ENCODE measurements at places on chromosomes 5 and 9. TPM values are rescaled to one million over a fixed set of nuclear protein-coding genes. Genes with fewer than 3 reads are reported as not detected.

GRCh38 chr5:9431496-9432258, 114.2 kb downstream of the SEMA5A start:
- H3K27me3 ChIP-seq = no peaks in the 10 kb centered on the region
- no peak overlapping the region for H3K4me3 ChIP-seq
- H3K27ac ChIP-seq = no peak overlapping the region
- H3K36me3 ChIP-seq = no peaks in the 10 kb centered on the region

DNA sequence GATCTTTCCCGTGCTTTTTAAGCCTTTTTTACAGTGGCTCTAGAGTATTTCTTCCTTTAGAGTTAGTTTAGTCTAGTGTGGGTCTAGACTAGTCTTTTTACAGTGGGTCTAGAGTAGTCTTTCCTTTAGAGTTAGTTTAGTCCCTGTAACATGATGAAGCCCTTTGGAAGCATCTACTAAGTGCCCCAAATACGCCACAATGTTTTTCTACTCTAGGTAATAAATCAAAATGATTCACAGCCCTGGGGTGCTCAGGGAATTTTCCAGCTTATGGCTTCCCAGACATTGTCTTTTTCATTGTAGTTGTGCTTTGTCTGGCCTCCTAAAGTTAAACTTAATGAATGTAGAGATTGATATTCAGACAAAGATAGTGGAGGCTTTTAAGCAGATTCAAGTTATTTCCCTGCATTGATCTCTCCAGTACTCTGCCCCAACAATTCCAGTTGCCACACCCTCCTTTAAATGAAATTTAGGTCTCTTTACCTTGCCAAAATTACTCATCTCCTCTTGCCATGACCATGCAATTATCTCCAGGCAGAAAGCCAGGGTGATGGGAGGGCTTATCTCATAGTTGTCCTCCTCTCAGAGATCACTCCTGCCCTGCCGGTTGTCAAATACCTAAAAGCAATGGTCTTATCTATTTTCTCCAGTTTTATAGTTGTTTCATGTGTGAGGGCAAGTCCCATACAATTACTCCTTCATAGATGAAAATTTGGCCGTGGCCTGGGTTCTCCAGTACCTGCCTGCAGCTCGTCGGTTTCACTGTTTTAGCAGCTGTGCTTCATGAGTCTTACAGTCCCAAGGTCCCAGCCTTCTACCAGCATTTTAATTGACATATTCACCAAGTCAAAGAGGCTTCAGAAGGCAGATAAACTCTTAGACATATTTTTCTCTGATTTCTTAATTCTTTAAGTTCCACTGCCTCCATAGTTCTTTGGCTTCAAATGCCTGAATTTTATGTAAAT, 794.0 kb upstream of the COX7C start:
- no peak overlapping the region for H3K4me3 ChIP-seq
- no peak for DNase-seq
- H3K4me1 ChIP-seq = no peaks in the 10 kb centered on the region
- H3K36me3 ChIP-seq = no peaks in the 10 kb centered on the region
- no peaks in the 10 kb centered on the region for H3K27me3 ChIP-seq
- no peak overlapping the region for H3K27ac ChIP-seq

- no peak overlapping the region for H3K4me3 ChIP-seq
- DNase-seq = no peak
- peaks cover 17% of the 10 kb centered on the region for H3K4me1 ChIP-seq
These were observed 4.2 kb downstream of the WWC1 start for GRCh38 chr5:168295574-168296201.

- no peak overlapping the region for H3K4me3 ChIP-seq
- H3K36me3 ChIP-seq = peaks cover 4% of the 10 kb centered on the region
- no peaks in the 10 kb centered on the region for H3K27me3 ChIP-seq
- peaks cover 31% of the 10 kb centered on the region for H3K4me1 ChIP-seq
These were observed 6.2 kb downstream of the GZMA start for GRCh38 chr5:55108661-55109060.

DNA sequence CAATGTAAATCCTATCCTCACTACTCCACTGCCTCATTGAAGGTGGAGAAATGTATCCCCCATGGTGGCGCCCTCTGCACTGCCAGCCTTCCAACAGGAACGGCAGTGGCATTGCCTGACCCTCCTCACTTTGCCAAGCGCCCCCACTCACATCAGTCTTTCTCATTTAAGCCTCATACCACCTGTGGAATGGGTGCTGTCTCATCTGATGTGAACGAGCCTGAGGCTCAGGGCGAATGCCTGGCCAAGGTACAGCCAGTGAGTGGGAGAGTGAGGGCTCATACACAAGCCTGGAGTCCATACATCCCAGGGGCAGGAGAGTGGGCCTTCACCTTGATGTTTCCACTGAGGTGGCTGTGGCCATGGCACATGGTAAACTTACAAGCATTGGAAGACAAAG, 10.3 kb downstream of the F2RL2 start:
- H3K4me3 ChIP-seq = no peak overlapping the region
- H3K27me3 ChIP-seq = no peaks in the 10 kb centered on the region
- H3K36me3 ChIP-seq = peaks cover 71% of the 10 kb centered on the region
- H3K4me1 ChIP-seq = no peaks in the 10 kb centered on the region

SLC28A3 gene
- total RNA-seq = not detected

ATP6V1G1 gene
- total RNA-seq = 144 TPM

GRK6 gene
- 192 TPM for total RNA-seq
